ENCODE measurements at places on chromosomes 7 and 10.

DNA sequence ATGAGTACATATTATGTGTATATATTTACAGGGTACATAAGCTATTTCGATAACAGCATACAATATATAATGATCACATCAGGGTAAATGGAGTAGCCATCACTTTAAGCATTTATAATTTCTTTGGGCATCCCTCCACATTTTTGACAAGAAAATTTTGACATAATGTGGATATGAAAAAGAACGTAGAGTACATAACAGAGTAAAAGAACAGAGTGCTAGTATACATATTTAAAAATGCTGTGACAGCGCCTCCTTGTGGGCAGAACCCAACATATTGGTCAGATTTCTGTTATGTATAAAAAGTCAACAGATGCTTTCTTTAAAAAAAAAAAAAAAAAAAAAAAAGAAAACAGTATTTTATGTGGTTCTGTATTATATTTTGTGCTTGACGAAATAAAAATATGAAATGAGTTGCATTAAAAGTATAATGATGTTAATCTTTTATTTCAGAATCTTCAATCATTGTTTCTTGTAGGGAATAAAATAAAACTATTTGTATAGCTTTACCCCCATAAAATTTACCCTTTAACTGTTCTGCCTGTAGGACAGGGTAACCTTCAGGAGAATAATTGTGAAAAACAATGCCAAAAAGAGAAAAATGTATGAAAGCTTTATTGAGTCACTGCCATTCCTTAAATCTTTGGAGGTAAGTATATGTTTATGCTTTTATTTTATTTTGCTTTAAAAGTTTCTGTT, 18.3 kb upstream of the HBP1 start:
- DNase-seq: peak; percentile 66

GRCh38 chr7:26307226-26307625, 15.6 kb downstream of the SNX10 start:
- DNase-seq: no peak

DNA sequence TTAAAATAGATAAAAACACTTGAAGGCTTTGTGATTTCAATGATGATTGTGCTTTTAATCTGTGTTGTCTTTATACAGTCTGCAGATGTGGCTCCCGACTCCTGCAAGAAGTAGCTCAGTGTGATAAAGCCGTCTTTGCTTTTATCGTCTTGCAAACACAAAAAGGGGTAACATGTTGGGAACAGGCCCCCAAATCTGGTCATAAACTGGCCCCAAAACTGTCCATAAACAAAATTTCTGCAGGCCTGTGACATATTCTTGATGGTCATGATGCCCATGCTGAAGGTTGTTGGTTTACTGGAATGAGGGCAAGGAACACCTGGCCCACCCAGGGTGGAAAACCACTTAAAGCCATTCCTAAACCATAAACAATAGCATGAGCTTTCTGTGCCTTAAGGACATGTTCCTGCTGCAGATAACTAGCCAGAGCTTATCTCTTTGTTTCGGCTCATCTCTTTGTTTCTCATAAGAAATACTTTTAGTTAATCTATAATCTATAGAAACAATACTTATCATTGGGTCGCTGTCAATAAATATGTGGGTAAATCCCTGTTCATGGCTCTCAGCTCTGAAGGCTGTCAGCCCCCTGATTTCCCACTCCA, 14.8 kb upstream of the ZNF485 start:
- no peak for DNase-seq

GRCh38 chr7:30048582-30048981, 20.4 kb downstream of the PLEKHA8 start:
- no peak for DNase-seq

Data from stimulated activated CD4-positive, alpha-beta T cell treated with anti-CD3 and anti-CD28 coated beads, Interleukin-1b, Interleukin-23, amount 100 ng/mL, for 48 hours (primary cell).